ENCODE measurements at places on chromosomes 2 and 18.

DNA sequence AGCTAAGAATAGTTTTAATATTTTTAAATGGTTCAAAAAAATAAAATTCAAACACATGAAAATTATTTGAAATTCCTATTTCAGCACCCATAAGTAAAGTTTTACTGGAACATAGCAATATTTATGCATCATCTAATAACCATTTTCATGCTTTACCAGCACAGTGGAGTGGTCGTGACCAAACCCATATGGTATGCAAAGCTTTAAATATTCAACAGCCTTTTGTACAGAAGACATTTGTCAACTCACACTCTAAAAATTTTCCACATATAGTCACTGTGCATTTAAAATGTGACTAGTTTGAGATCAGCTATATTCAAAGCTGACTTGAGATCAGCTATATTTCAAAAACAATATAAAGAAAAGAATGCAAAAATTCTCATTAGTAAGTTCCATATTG, 46.2 kb downstream of the PUM2 start:
- no peak for DNase-seq

- DNase-seq = no peak
Observed at GRCh38 chr2:85470850-85471800, 52.6 kb downstream of the SH2D6 start.

- no peak for DNase-seq
Observed at GRCh38 chr2:165778653-165779451, 15.2 kb downstream of the GALNT3 start.

GRCh38 chr2:115874427-115874826, 1432.0 kb downstream of the DPP10 start:
- no peak for DNase-seq

DNA sequence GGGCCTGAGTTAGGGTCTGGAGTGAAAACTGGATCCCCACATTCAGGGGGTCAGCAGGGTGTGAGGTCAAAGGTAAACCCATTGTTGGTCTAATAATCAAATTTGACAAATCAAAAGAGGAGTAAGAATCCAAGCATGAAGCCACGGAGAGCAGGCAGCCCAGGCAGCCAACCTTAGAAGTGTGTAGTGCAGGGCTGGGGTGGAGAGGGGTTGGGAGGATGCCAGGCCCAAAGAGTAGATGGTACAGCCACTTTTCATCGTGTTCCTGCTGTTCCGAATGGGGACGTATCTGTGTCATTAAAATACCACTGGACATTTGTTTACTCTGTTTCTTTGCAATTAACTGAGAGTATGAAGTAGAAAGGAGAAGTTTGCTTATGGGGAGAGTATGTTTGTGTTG, 16.5 kb upstream of the SPTBN1 start:
- DNase-seq = no peak

- no peak for DNase-seq
Observed at GRCh38 chr2:241389697-241390096, 33.6 kb downstream of the FARP2 start.

DNA sequence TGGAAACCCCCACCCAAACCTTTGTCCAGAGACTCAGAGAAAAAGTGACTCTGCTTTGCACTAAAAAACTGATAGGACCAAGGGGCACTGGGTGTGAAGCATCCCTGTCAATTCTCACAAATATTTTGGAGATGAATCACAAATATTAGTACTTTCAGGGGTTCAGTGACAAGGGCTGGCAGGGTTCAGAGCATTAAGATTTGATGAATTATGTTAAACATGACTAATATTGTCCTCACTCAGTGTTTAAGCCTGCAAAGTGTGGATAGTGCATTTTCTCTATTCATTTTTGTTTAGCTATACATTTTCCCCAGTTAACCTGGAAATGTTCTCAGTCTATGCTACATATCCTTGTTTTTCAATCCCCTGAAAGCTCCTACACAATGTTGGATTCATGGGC, 65.3 kb upstream of the CCDC68 start:
- DNase-seq = no peak

DNA sequence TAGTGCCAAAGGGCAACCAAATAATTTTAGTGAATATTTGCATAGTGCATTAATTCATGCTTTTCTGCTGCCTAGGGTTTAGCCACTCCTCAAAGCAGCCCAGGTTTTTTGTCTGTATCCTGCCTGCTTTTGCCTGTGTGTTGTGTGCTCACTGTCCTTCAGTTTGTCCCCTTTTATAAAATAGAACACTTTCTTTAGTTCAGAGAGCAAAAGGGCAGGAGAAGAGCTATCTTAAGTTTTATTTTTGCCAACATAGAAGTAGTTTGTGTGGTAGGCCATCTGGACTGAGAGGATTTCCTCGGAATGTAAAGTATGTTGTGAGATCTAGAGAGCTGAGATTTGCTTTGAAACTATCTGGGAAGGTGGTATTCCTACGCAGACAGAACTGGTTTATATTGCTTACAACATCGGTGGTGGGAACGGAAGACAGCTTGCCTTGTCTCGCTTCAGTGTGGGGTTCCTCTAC, 64.9 kb downstream of the EML4 start:
- DNase-seq = no peak

GRCh38 chr2:80252294-80252986, 52.1 kb downstream of the LRRTM1 start:
- no peak for DNase-seq

DNA sequence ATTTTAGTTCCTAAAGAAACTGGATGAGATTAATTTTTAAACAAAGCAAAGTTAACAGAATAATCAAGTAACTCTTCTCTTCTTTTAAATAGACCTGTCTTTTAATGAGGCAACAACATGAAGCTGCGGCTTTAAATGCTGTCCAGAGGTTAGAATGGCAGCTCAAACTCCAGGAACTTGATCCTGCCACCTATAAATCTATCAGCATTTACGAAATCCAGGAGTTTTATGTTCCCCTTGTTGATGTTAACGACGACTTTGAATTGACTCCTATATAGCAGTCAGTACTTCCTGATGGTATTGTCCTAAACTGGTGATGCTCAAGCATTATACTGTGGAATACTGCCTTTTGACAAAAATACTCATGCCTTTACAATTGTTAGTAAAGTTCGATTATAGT, 53.7 kb upstream of the TWSG1 start:
- DNase-seq = no peak

- DNase-seq = no peak
Observed at GRCh38 chr2:42859006-42859552, 66.7 kb upstream of the HAAO start.

- no peak for DNase-seq
Observed at GRCh38 chr2:128341621-128342020, 23.0 kb upstream of the HS6ST1 start.

DNA sequence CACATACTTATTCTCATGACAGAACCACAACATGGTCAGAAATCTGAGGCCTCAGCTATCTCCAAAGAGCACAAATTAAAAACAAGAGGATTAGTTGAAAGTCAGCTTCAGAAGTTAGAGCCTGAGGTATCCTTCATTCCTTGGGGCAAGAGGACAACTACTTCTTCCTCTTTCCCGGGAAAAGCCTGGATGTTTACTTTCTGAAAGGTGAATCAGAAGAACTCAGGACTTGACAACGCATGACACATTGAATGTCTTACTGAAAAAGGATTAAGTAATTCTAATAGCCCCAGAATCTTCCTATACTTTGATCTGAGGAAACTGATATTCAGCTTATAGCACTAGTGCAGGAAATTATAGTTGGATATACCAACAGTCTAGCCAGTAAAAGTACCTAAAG, 573.2 kb downstream of the METTL4 start:
- no peak for DNase-seq

DNA sequence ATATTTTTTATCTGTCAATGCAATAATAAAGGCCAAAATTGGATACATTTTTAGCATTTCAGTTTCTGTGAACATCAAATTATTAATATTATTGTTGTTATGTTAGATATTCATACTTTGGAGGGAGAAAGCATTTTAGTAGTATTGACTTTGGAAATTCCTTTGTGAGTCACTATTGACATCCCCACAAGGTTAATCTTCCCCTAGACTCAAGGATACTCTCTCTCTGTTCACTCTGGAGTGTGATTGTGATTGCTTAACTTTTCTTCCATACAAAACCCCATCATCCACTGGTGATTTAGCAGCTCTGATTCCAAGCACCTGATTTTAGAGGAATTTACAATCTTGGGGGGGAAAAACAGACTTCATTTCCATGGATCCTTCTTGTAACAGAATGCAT, 352.0 kb downstream of the THSD7B start:
- DNase-seq = no peak

DNA sequence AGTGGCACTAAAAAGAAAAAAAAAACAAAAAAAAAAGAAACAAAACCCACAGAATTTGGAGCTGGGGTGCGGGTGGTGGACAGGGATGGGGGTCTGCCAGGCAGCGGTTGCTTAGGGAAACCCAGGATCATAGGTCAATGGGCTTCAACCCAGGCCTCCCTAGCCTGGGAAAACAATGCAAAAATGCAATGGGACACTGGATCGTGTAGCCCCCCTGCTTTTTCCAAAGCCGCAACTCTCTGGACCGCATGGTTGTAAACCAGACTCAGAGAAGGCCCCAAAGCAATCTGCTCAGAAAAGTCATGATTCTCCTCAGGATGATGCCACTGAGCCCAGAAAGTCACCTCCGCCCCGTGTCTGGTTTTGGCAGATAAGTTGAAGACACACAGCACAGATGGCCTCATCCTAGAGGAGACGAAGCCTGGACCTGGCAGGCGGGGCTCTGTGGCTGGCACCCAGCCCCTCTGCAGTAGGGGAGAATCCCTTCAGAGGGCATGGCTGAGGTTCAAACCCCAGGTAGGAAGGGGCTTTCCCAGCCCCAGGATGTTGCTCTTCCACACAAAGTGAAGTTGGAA, 5.1 kb downstream of the DLX2 start:
- DNase-seq = no peak

- DNase-seq = no peak
Observed at GRCh38 chr2:38574278-38574677, 28.4 kb downstream of the HNRNPLL start.

DNA sequence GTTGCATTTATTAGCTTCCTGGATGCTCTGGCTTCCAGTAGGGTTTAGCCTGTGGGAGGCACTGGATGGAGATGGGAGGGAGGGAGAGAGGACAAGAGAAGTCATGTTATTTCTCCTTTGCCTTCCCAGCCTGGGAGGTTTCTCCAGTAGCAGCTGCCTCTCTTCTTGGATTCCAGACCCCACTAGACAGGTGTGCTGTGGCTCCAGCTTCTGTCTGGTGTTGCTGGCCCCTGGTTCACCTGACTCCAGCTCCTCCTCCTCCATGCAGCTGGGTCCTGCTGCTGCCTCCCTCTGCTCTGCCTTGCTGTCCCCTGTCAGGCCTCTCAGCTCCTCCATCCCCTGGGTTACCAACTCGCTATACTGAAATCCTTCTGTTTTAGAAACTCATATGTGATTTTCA, 188.9 kb upstream of the TNP1 start:
- no peak for DNase-seq

GRCh38 chr2:113324684-113325160, 46.0 kb upstream of the PAX8 start:
- no peak for DNase-seq

DNA sequence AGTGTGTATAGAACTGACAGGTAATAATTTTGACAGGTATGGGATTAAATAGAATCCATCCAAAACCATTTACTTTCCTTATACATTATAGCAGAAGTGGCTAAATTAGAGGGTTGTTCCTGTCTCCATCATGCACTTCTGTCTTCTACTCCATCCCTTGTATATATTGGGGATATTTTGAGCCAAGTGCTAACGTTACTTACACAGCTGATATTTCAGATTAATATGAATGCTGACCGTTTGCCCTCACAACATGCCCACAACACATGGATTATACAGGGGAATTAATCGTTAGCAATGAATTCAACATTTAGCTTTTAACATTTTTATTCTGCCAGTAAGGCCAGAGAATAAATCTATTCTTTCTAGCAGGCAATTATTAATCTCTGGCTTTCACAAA, 1125.0 kb upstream of the FAM98A start:
- no peak for DNase-seq

DNA sequence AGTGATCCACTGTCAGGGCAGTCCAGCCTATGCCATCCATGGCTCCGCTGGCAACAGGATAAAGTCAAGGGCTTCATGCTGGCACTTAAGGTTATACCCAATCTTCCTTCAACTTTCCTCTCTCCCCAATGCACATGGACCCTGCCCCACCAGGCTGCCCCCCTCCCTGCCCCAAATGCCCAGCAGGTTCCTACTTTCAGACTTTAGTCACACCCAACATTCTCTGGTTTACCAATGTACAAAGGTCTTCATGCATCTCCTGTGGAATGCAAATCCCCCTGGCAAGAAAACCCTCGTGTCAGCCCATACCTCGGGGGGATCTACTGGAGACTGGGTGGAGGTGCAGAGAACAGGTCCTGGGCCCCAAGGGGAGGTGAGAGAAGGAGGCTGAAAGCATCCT, 59.3 kb downstream of the MCFD2 start:
- no peak for DNase-seq

DNA sequence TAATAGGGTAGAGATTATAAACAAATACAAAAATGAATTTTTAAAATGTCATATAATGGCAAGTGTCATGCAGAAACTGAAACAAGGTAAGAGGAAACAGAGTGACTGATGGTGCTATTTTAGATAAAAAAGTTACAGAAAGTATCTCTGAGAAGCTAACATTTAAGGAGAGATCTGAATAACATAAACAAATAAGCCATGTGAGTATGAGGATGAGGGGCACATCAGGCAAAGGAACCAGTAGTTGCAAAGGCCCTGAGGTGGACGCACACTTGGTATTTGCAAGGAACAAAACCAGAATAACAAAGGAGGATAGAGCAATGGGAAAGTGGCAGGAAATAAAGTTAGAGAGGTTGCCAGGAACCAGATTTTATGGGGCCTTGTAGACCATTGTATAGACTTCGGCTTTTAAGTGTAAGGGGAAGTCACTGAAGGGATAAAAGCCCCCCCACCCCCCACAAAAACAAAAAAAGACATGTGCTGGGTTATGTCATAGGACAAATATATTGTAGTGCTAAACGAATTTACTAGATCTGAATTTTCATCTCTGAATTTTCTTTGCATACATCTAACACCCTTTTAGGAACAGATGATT, 159.2 kb downstream of the DTNB start:
- no peak for DNase-seq

- DNase-seq = no peak
Observed at GRCh38 chr2:218465987-218466633, 47.2 kb downstream of the VIL1 start.

DNA sequence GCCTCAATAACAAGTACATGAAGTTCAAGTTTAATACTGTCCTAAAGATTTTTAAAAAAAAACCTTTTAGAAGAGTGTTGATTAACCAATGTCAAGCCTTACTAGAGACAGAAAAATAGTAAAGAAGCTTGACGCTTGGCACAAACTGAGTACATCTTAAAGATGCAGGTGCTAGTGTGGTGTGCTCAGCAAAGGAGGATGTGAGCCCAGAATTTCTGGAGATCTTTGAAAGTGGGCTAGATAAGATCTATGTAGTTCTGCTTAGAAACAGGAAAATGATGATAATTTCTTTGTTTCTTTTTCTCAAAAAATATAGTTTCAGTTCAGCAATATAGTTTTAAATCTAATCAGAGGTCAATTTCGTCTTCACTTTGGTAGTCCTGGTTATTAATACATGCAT, 118.3 kb upstream of the KLHL14 start:
- DNase-seq = no peak

GRCh38 chr2:15389326-15389700, 171.8 kb downstream of the NBAS start:
- no peak for DNase-seq

All from C1 segment of cervical spinal cord (tissue), 14 donors.